ENCODE measurements at places on chromosomes 1 and 21. TPM values are rescaled to one million over a fixed set of nuclear protein-coding genes. Genes with fewer than 3 reads are reported as not detected.

GRCh38 chr21:35323947-35324346, 274.8 kb upstream of the RUNX1 start:
- no peak for DNase-seq

Gene LCE1D
- not detected for total RNA-seq

DNA sequence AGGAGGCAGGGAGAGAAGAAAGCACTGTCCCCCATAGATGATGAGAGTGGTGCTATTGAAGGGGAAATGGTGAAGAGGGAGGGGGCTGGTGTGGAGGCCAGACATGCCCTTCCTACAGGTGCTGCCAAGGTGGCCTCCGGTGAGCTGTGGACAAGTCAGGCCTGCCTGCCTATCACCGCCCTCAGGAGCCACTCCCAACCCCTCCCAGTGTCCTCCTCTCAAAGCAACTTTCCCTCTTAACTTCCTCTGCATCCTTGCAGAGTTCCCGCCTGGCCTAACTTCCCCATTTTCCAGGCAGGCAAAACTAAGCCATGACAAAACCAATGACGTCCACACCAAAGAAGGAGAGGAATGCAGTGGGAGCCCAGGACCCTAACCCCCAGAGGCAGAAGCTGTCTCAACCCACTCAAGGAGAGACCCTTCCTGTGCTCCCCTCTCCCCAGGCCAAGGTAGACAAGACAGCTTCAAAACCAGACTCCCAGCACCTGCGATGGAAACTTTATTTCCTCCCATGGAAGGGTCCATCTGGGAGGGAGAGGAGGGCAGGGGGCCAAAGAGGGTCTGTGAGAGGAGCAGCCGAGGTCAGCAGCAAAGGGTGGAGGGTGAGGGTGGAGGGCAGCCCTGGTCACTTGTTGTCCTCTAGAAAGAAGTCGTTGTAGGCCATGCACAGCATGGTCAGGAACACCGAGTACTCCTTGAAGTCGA, 1.0 kb upstream of the S100A6 start:
- no peak for DNase-seq

- DNase-seq: no peak
These were observed 6.6 kb downstream of the CCDC190 start for GRCh38 chr1:162854245-162854882.

Gene TSSK3
- total RNA-seq: 2.0 TPM

Gene SLC44A3
- 2.2 TPM for total RNA-seq

Gene NPHS2
- not detected for total RNA-seq

- DNase-seq: no peak
These were observed 6.8 kb upstream of the EFCAB14 start for GRCh38 chr1:46725736-46726108.

Gene HSPB7
- 160 TPM for total RNA-seq

DNA sequence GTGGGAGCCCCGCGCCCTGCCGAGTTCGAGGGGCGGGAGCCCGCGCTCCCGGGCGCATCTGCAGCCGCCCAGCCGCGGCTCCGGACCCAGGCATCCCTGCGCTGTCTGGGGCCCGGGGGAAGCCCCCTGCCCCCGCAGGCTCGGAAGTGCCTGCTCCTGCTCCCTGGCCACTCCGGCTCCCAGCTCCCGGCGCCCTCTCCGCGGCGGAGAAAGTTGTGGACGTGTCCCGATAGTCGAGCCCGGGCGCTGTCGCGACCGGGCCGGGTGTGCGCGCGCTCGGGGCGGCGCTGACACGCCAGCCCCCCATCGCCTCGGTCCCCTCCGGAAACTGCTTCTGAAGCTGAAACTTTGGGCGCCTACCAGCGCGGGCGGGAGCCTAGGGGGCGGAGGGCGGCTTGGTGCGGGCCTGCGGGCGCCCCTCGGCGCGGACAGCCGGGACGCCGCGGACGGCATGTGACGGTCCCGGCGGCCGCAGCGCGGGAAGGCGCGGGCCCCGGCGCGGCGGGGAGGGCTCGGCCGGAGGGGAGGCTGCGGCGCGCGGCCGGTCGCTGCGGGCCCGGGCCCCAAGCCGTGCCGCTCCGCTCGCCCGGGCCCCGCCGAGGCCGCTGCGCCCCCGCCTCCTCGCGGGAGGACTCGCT, 515 bp downstream of the MAN1C1 start:
- DNase-seq: no peak

Measured in chondrocyte (in vitro differentiated cells).